Activated CD4-positive, alpha-beta T cell treated with anti-CD3 and anti-CD28 coated beads, Interleukin-2, amount 10 ng/mL, durations not matched to agents 7 days and 5 days (primary cell): ENCODE measurements at places on chromosomes 5 and 9.
A peak's percentile ranks its signal among the peaks of the same experiment; 100 is the strongest.

GRCh38 chr9:109830545-109830944 lies 50.5 kb downstream of the PALM2AKAP2 start:
- no peak for DNase-seq

GRCh38 chr5:111935009-111935408 lies 178.0 kb upstream of the NREP start:
- DNase-seq: no peak

- DNase-seq: no peak
These were observed 107.3 kb upstream of the SLC24A2 start for GRCh38 chr9:19896161-19896560.

- DNase-seq: no peak
These were observed 10.3 kb downstream of the HK3 start for GRCh38 chr5:176888865-176889165.

GRCh38 chr5:137023371-137023770 lies 475.8 kb downstream of the SPOCK1 start:
- no peak for DNase-seq

GRCh38 chr9:120544441-120544840 lies 35.5 kb downstream of the CDK5RAP2 start:
- no peak for DNase-seq

GRCh38 chr9:113375057-113376023 lies 1.4 kb downstream of the HDHD3 start:
- no peak for DNase-seq

- DNase-seq: no peak
These were observed 469.2 kb upstream of the ZNF608 start for GRCh38 chr5:125215593-125215992.

DNA sequence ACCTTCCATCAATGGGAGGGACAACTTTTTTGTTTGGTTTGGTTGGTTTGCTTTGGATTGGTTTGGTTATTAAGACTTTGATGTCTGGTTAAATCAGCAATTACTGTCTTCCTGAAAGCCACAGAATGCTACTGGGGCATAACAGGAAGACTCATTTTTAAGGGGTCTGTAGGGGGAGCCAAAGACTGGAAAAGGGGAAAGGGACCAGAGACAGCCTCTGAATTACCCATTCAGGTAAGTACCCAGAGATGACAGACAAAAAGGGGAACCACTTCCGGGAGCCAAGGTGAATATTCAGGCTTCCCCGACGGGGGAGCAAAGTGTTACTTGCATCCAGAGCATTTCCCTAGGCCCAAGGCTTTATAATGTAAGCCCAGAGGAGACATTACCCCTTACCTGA lies 4.6 kb upstream of the FEM1C start:
- peak; percentile 27 for DNase-seq

- DNase-seq: no peak
These were observed 868.7 kb upstream of the CDH9 start for GRCh38 chr5:27906931-27907601.

GRCh38 chr9:123315635-123316034 lies 40.4 kb upstream of the CRB2 start:
- DNase-seq: no peak

- DNase-seq: no peak
These were observed 57.6 kb downstream of the GRAMD2B start for GRCh38 chr5:126480824-126481223.

DNA sequence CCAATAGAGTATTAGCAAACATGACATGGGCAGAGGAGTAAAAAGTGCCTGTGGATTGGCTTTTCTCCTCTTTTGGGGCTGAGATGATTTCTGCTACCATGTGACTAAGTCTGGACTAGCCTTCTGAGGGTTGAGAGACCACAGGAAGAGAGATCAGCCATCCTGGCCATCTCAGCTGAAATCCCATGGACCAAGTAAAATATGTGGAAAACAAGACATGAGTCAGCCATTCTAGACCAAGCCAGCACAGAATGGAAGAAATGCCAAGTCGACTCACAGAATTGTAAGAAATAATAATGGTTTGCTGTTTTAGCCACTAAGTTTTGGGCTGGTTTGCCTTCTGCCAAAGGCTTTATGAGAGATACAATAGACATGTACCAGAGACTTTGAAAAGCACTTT lies 377.8 kb downstream of the CHSY3 start:
- no peak for DNase-seq

GRCh38 chr9:134418354-134418753 lies 92.1 kb downstream of the RXRA start:
- no peak for DNase-seq

DNA sequence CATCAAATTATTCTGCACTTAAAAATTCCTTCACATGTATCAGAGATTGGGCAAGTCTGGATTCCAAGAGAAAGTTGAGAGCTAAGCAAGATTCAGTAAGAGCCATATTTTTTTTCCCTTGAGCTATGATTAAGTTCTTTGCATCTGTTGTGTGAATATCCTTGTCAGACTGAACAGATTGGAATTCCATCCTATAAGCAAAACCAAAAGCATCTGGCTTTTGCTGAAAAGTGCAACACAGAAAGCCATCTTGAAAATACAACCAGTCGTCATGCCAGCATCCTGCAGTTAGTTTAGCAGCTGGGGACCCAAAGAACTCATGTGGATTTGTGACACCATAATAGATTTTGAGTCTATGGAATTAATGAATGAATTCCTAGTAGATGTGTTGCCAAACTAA lies 316.9 kb downstream of the MTRR start:
- DNase-seq: no peak

- DNase-seq: no peak
These were observed 65.9 kb downstream of the DMRTA1 start for GRCh38 chr9:22512495-22512894.

DNA sequence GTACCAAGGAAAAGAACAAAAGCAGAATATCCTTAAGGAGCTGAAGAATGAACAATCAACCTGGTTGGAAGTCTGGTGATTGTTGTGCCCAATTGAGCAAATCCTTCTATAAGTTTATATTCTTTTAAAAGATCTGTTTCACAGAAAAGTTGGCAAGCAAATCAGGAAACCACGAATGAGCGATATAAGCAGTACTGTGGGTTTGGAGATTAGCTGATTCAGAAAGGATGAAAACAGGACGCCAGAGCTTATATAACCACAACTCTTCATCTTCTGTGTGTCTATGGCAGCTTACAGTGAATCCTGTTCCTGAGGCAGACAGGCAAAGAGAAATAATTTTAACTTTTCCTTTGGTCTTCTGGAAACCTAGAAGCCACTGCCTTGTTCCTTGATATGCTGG lies 61.7 kb downstream of the SLC38A9 start:
- peak; percentile 33 for DNase-seq

DNA sequence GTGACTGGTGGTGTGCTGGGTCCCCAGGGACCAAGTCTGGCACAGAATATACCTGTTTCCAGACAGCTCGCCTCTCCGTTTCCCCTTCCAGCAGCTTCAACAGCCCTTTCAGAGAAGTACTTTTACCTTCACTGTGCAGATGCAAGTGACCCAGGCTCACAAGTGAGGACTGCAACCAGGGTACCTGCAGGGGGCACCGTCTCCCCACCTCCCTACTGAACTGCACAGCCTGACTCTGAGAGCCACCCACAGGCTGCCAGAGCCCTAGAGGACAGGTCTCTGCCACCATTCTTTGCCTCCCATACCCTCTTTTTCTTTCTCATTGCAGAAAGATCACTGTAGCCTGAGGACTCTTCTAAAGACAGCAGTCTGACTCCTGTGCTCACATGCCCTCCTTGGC lies 15.4 kb downstream of the IL9 start:
- DNase-seq: no peak

DNA sequence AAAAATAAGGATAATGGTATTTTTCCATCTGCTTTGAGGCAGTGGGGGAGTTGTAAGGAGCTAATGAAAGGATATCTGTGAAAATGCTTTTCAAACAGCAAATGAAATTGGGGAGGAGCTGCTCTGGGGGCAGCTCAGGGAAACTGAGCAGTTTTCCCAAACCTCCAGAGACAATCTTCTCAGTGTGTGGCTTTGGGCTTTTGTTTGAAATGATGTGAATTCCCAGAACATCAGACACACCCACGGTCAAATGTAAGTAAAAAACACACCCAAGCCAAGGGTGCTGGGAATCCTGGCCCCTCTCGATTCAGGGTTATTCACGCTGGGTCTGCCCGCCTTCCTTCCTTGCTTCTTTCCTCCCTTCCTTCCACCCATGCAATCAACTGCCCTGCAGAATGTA lies 512.6 kb downstream of the BNC2 start:
- no peak for DNase-seq

- DNase-seq: no peak
These were observed 89.9 kb upstream of the MPDZ start for GRCh38 chr9:13369431-13369830.

DNA sequence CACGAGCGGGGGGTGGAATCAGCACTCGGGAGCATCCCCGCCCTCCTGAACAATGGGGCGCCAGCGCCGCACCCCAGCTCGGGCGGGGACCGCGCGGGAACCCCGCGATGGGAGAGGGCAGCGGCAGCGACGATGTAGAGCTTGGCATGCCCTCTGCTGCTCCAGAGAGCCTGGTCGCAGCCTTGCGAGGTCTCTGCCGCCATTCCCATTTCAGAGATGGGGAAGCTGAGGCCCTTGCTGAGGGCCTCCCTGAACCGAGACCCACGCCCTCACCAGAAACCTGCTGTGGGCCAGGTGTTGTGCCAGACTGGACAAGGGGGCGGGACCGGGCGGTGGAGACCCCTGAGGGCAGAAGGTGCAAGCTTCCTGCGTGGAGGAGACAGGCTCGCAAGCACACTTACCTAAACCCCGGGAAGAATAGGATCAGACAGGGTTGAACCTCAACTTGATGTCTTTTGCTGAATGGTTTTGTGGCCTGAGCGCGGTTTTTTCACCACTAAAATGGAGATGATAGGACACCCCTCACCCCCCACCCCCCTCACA lies 647 bp upstream of the MEGF9 start:
- DNase-seq: no peak

GRCh38 chr5:74196233-74196632 lies 444.3 kb downstream of the ENC1 start:
- DNase-seq: no peak

GRCh38 chr9:15416880-15417279 lies 5.8 kb upstream of the SNAPC3 start:
- peak; percentile 57 for DNase-seq

GRCh38 chr9:124365036-124365435 lies 50.2 kb downstream of the PSMB7 start:
- DNase-seq: no peak

GRCh38 chr9:127905788-127906191 lies 6.4 kb upstream of the ST6GALNAC6 start:
- DNase-seq: peak; percentile 70

GRCh38 chr9:14935106-14935751 lies 25.0 kb upstream of the FREM1 start:
- no peak for DNase-seq

DNA sequence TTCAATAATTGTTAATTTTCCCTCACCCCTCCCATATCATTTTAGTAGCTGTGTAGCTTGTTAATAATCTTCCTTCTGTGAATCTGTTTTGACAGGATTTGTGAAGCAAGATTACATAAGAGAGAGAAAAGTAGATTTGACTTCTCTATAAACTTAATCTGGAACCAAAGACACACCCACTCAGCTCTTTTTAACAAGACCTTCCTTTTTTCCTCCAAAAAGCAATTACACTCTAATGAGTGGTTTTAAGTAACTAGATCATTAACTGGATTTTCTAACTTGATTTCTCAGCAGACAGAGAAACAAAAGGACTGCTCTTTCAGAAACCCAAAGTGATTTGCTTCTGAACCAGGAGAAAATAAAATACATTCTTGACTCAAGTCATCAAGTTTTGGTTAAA lies 21.9 kb downstream of the RFK start:
- no peak for DNase-seq

DNA sequence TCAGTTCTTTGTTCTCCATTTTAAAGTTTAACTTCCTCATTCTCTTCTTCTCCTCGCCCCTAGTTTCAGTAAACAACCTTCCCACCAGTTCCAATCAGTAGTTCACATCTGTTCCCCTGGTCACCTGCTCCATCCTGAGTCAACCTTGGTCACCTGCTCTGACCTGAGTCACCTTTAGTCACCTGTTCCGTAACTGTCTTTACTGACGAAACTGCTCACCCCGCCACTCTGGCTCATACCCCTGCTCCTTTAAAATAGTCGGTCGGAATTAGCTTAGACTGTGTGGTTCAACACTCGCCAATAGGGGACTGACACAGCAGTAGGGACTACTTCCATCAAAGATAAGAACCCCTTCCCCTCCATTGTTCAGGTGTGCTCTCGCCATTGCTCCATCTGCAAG lies 76.3 kb upstream of the GPBP1 start:
- no peak for DNase-seq

DNA sequence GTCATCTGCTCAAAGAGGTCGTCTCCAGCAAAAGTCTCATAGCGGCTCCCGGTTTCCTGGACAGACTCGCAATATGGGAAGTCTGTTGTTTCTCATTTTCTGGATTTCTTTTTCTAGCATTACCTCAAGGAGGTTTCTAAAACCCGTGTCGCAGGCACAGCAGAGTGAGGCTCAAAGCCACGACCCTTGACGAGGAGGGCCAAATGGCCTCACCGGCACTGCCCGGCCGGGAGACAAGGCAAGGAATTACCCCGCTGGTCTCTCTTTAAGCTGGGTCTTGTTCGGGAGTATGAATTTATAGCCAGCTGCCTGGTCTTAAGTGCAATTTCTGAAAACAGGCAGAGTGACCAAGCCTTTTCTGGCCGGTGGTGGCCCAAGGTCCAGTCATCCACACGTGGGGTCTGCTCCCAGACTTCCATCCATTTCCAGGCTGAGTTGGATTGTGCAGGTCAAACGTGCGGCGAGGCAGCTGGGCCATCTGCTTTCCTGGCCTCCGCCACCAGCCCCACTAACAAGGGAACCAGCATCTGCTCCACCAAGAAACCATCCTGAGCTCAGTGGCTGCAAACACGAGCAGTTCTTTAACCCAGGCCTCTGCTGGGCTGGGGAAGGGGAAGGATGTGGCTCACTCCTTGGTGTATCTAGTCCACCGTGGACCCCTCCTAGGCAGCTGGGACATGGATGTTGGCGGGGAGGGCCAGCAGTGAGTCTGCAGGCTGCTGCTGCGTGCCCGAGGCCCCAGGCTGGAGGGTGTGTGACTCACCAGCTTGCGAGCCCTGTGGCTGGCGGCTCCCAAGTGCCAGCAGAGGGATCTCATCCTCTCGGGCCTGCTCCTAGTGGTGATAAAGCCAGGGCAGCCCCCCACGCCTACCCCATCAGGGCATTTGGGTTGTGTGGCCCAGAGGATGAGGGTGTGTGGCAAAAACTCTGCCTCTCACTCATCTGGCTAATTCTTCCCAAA lies 55.6 kb upstream of the COL5A1 start:
- DNase-seq: no peak

GRCh38 chr5:179420476-179420875 lies 75.2 kb upstream of the ADAMTS2 start:
- no peak for DNase-seq

GRCh38 chr5:6274846-6275543 lies 103.4 kb downstream of the MED10 start:
- DNase-seq: no peak

GRCh38 chr5:15807248-15807647 lies 307.3 kb downstream of the FBXL7 start:
- DNase-seq: no peak
